T-helper 22 cell (primary cell): ENCODE measurements at places on chromosomes 16 and 17.

DNA sequence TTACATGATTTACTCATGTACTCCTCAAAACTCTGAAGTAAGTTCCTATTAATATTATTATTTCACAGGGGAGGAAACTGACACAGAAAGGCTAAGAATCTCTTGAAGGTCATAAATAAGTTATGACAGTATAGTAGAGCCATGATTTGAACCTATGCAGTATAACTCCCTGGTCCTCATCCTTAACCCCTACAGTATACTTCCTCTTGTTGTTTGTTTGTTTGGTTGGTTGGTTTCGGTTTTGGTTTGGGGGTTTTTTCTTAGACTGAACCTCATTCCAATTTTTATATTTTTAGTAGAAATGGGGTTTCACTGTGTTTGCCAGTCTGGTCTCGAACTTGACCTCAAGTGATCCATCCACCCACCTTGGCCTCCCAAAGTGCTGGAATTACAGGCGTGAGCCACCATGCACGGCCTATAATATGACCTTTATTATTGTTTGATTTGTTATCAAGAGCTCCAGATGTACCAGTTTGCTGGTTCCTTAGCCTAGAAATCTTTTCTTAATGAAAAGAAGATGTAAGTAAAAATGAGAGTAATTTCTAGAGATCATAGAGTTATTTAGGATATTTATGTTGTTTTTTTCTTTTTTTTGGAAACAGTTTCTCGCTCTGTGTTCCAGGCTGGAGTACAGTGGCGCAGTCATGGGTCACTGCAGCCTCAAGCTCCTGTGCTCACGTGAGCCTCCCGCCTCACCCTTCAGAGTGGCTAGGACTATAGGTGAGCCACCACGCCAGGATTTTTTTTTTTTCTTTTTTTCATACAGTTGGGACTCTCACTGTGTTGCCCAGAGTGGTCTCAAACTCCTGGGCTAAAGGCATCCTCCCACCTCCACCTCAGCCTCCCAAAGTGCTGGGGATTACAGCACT lies 4.8 kb downstream of the PRR11 start:
- no peak for DNase-seq

DNA sequence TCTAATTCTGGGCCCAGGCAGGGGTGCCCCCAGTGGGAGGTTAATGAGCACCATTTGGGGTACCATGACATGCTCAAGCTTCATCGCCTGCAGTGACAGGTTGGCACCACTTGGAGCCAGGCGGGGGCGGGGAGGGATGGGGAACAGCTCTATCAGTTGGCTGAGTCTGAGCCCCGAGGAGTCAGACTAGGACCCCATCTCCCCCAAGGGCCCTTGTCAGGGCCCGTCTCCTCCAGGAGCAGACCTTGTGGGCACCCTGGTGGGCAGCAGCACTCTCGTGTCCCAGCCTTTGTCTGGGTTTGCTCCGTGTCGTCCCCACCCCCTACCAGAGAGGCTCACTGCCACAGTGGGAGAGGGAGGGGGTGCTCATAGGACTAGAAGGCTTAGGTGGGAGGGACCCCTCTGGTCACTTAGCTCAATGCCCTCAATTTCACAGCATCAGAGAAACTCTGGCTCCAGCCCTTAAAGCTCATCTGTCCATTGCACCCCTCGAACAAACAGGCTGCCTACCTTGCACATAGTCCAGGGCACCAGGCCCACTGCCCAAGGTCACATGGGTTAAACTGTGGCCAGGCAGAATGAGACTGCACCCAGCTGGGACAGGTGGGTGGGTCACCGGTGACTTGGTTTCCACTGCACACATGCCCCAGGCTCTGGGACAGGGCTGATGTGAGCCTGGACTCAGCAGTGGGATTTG lies 4.1 kb downstream of the PPP1R9B start:
- DNase-seq, result no peak

GRCh38 chr17:38762231-38762630 lies 9.7 kb downstream of the PSMB3 start:
- no peak for DNase-seq

GRCh38 chr16:86074651-86075487 lies 175.9 kb downstream of the IRF8 start:
- no peak for DNase-seq

DNA sequence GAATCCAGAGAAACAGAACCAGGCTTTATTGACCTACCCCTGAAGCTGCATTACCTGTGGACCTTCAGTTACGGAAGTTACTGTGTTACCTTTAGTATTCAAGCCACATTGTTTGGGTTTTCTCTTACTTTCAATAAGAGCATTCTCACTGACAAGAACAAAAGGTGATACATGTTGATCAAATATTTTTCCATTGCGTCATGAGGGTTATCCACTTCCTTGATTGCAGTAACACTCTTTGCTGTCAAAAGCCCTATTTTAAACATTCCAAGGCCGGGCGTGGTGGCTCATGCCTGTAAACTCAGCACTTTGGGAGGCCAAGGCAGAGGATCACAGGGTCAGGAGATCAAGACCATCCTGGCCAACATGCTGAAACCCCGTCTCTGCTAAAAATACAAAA lies 28.6 kb upstream of the PAFAH1B1 start:
- no peak for DNase-seq

- no peak for DNase-seq
Observed at GRCh38 chr16:89853306-89853993, 19.9 kb upstream of the TCF25 start.

GRCh38 chr17:49362723-49363117 lies 670 bp upstream of the ZNF652 start:
- DNase-seq, result no peak

- no peak for DNase-seq
Observed at GRCh38 chr16:64469906-64470702, 651.8 kb downstream of the CDH11 start.

DNA sequence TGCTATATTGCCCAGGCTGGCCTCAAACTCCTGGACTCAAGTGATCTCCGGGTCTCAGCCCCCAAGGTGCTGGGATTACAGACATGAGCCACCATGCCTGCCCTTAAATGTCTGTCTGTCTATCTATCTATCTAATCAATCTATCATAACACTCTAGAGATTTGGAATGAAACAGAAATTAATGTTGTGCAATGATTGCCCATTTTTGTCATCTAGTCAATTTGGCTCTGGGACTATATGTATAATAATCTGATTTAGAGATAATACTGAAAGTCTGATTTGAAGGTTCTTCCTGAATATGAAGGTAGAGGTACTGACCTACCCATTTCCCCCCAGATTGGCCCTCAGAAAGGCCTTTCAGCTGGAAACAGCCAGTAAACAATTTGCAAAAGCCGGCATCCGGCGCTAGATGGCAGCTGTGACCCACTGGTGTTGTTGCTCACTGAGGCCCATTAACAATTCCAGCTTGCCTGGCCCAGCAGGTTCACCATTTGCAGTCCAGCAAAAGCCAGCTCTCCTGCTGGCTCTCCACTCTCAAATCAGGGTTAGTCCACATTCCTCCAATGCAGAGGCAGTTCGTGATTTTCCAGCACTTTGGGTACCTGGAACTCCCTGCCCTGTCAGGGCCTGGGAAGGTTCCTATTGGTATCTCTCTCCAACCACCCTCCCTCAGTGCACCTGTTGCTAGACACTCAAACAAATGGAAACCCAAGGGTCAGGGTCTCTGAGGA lies 22.9 kb upstream of the C16orf87 start:
- peak; percentile 4 for DNase-seq

GRCh38 chr17:40794466-40794865 lies 5.3 kb downstream of the KRT28 start:
- no peak for DNase-seq

- no peak for DNase-seq
Observed at GRCh38 chr17:70261170-70261569, 91.8 kb downstream of the KCNJ2 start.

- no peak for DNase-seq
Observed at GRCh38 chr17:33056399-33057146, 64.9 kb downstream of the SPACA3 start.

- DNase-seq, result no peak
Observed at GRCh38 chr16:23369416-23369815, 67.3 kb downstream of the SCNN1B start.

DNA sequence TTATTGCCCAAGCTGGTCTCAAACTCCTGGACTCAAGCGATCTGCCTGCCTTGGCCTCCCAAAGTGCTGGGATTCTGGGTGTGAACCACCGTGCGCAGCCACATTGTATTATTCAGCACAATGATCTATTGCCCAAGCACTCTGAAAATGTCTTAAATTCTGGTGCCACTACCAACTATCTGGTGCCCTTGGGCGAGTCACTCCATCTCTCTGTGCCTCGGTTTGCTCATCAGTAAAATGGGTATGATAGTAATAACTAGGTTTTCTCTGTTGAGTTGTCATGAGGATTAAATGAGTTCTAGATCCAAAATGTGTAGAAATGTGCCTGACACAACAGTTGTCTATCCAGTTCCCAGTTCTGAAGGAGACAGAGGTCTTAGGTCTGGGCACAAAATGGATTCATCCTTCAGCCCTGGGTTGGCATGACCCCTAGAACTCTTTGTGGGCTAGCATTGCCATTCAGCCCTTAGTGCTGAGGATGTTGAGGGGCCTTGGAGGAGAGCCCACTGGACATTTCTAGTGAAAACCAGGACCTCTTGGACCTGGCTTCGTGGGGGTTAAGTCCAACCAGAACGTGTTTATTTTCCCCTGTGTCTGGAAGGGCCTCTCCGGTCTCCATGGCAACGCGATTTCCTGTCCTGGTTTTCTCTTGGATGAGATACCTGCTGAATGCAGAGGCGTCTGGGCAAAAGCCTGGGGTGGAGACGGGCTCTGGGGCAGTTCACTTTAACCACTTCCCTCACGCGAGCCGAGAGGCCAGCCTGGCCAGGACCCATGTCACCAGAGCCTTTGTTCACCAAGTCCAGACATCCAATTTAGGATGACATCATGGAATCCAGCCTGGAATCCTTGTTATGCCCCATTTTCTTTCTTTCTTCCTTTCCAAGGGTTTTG lies 43.7 kb upstream of the TNRC6A start:
- DNase-seq, result no peak

- no peak for DNase-seq
Observed at GRCh38 chr17:47695429-47696376, 1.7 kb downstream of the TBKBP1 start.

GRCh38 chr17:63445571-63445953 lies 544 bp downstream of the CYB561 start:
- DNase-seq, result peak; percentile 75

- DNase-seq, result no peak
Observed at GRCh38 chr17:82287868-82288801, 14.6 kb upstream of the CSNK1D start.

DNA sequence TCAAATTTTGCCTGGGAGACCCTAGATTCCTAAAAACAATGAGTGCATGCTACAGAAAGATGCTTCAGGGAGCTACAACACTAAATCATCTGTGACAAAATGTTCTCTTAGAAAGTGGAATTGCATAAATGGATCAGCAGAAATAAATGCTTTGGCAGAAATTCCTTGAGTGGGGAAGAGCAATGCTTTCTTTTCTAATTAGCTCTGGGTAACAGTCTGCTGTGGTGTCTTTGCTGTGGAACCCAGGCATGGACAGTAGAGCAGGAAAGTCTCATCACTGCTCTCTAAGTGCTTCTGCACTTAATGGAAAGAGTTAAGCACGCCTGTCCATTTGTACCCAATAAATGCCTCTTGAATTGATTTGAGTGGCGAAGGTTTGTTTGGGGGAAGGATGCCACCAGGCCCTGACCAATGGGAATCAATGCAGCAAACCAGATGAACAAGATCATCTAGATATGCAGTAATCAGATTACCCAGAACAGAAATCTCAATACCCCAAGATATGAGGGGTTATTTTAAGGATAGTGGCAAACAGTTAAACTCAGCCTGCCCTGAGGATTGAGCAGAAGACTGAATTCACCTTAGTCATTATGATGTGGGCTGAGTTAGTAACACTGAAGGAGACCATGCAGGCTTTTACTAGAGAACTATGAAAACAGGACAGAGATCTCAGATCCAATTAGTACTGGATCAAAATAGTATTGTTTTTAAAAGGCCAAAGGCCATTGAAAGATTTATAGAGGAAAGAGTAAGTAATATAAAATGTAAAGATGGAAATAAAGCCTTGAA lies 13.6 kb downstream of the HLF start:
- DNase-seq, result no peak

GRCh38 chr17:44487170-44487569 lies 16.0 kb downstream of the GPATCH8 start:
- no peak for DNase-seq

DNA sequence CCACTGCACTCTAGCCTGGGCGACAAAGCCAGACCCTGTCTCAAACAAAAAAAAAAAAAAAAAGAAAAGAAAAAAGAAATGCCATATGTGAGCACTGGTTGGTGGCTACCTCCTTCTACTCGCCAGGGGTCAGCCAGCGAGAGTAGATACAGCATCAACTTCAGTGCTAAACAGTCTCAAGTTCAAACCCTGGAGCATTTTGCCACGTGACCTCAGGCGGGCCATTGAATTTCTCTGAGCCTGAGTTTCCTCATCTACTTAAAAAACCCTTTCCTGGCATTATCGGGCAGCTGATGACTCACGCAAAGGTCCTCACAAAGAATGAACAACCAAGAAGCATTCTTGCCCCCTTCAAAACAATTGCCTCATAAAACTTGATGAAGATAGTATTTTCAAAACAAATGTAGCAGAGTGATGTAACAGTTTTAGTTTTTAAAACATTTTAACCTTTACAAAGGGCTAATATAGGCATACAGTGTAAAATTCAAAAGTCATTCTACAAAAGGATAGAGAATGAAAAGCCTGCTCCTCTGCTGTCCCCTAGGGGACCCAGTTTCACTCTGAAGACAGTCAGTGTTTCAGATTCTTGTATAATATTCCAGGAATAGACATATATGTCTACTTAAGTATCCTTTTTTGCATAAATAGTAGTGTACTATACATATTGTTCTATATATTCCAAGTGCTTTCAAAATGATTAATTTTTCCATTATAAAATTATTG lies 28.4 kb downstream of the DNAH2 start:
- DNase-seq, result no peak

DNA sequence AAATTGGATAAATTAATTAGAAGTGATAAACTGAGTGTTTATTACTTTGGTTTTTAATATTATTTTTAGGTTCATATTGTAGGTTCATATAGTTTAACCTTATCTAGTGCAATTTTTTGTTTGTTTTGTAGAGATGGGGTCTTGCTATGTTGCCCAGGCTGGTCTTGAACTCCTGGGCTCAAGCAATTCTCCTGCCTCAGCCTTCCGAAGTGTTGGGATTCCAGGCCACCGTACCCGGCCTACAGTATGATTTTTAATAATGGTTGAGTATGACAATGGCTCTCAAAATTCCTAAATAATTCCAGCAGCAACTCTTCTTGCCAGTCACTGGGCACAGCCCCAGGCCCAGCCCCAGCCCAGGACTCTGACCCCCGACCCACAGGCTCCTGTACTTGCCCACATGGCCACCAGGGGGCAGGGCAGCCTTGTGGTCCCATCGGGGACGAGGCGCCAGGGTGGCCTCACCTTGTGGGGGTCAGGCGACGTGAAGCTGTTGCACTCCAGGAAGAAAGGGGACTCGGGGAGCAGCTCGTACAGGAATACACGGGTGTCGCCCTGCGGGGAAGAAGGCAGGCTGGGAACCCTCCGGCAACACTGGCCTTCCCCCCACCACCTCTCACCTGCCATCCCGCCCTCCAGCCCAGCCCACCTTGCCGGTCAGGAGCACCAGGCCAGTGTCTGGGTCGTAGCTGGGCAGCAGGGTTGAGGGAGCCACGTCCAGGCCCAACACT lies 7.9 kb upstream of the PAM16 start:
- peak; percentile 32 for DNase-seq
